ENCODE measurements at places on chromosomes 4 and X.

GRCh38 chr4:30941641-30942040 lies 221.5 kb downstream of the PCDH7 start:
- DNase-seq = no peak

DNA sequence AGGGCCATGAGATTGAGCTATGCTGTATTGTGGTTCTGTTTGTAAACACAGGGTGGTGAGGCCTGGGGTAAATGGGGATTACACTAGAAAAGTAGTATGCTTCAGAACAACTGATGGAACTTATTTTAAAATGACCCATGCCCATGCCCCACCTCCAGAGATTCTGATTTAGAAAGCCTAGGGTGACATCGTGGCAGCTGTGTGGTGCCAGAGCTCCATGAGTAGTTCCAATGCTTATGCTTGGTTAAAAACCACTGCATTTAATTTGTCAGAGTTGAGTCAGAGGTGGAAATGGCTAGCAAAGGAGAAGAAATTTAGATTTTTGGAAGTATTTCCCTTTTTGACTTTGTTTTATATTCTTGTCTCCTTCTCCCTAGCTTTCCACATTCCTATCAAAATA lies 63.4 kb upstream of the PDE5A start:
- DNase-seq = peak; percentile 45

DNA sequence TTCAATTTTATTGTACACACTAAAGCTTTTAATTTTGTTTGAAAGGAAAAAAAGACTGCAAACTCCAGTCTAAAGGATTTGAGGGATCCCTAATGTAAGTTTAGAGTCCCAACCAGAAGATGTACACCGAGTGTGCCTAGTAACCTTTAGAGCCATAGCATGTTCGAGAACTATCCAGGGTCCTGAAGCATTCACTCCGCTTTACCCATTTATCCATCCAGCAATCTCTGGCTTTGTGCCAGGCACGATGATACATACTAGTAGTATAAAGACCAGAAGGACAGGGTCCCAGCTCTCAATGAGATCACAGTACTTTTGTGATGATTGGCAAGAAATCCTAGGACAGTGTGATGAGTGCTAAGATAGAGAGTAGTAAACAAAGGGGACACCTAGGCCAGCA lies 168.7 kb downstream of the STK32B start:
- DNase-seq = peak; percentile 40

- no peak for DNase-seq
Observed at GRCh38 chr4:83989835-83990234, 453.9 kb downstream of the GPAT3 start.

Measured in ELR (cell line).